Mononuclear cell (primary cell): ENCODE measurements at places on chromosomes 2 and 18. TPM values are rescaled to one million over a fixed set of nuclear protein-coding genes. Genes with fewer than 3 reads are reported as not detected.

The MOGAT1 gene
- not detected for total RNA-seq

The DOCK10 gene
- 176 TPM for total RNA-seq

The PID1 gene
- 8.4 TPM for total RNA-seq

The RPL37A gene
- 1,276 TPM for total RNA-seq

The PLB1 gene
- total RNA-seq: 9.2 TPM

The ECEL1 gene
- total RNA-seq: not detected

The INPP5D gene
- 122 TPM for total RNA-seq

The ELAC1 gene
- 8.7 TPM for total RNA-seq

The MCFD2 gene
- total RNA-seq: 31.3 TPM

The GAREM1 gene
- total RNA-seq: under 0.01 TPM

The ELOA2 gene
- total RNA-seq: under 0.01 TPM

The AOX1 gene
- total RNA-seq: not detected

The OXER1 gene
- 0.63 TPM for total RNA-seq

The SCYGR8 gene
- not detected for total RNA-seq

The TLX2 gene
- total RNA-seq: 0.10 TPM

The MARCO gene
- total RNA-seq: 5.8 TPM

The GCFC2 gene
- total RNA-seq: 16.7 TPM

The HAAO gene
- 3.9 TPM for total RNA-seq
